ENCODE measurements at places on chromosomes 5 and 9.

- no peak for DNase-seq
These were observed 80.1 kb upstream of the SH3PXD2B start for GRCh38 chr5:172534229-172535107.

GRCh38 chr9:84940294-84940693 is 270.8 kb downstream of the NTRK2 start:
- no peak for DNase-seq

- DNase-seq, result no peak
These were observed 38.6 kb downstream of the DMGDH start for GRCh38 chr5:79030663-79031484.

GRCh38 chr9:114120192-114121014 is 21.3 kb upstream of the KIF12 start:
- DNase-seq, result no peak

DNA sequence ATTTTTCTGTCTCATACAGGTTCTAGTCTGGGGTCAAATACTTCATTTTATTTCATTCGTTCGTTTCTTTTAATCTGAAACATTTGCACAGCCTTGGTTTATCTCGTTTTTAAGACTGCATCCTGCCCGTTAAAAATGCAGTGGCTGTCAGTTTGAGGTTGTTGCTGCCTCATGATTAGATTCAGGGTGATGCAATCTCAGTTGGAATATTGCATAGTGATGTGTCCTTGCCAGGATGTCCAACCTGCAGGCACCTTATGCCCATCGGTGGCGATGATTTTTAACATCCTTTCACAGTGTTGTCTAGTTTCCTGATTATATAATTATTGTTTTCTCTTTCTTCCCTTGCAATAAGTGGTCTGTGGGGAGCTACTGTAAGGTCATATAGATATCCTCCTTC is 45.1 kb downstream of the SH3GL2 start:
- DNase-seq, result no peak

GRCh38 chr9:257957-258356 is 43.3 kb downstream of the DOCK8 start:
- no peak for DNase-seq

- DNase-seq, result no peak
These were observed 108.3 kb upstream of the RGS7BP start for GRCh38 chr5:64397552-64397951.

- no peak for DNase-seq
These were observed 30.2 kb downstream of the CACNA1B start for GRCh38 chr9:137907776-137908175.

- DNase-seq, result no peak
These were observed 616 bp upstream of the TSPAN17 start for GRCh38 chr5:176646707-176647029.

- DNase-seq, result no peak
These were observed 106.2 kb upstream of the CLINT1 start for GRCh38 chr5:157965040-157965678.

Measured in activated naive CD8-positive, alpha-beta T cell treated with anti-CD3 and anti-CD28 coated beads, Interleukin-2, amount 50 U/mL, for 24 hours (primary cell).